Breast epithelium (tissue), 4 donors: ENCODE measurements at places on chromosomes 5 and 9.

DNA sequence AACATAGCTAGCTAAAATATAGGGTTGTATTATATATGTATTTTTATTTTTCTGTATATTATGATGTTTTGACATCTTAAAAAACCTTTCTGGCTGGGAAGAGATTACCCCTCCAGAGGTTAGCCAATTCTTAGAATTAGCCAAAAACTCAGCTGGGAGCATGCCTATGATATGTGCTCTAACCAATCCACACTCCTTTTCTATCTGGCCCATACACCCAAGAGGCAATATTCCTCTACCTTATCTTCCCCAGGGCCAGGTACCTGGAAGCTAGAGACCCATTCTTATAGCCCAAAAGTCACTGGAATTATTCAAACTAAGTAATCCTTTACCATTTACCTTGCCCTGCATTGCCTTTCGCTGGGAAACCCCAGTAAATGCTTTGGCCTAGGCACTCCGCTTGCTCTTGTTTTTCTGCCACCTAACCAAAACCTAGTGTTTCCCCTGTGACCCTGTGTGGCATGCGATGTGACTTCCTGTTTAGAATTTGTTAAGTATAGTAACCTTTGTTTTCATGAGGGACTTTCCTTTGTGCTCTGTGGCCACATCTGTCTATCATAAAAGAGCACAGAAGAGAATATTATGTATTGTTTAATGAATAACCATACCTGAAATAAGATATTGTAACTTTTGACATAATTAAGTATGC is 37.4 kb downstream of the CSNK1G3 start:
- no peaks in the 10 kb centered on the region for H3K27me3 ChIP-seq
- no peak for DNase-seq
- no peaks in the 10 kb centered on the region for H3K36me3 ChIP-seq
- no peak overlapping the region for H3K4me3 ChIP-seq
- no peak overlapping the region for H3K27ac ChIP-seq

- H3K36me3 ChIP-seq = peaks cover 6% of the 10 kb centered on the region
- H3K27ac ChIP-seq = no peak overlapping the region
- H3K4me1 ChIP-seq = no peaks in the 10 kb centered on the region
- H3K27me3 ChIP-seq = no peaks in the 10 kb centered on the region
Measured at GRCh38 chr5:146466521-146467349, 19.6 kb downstream of the TCERG1 start.

DNA sequence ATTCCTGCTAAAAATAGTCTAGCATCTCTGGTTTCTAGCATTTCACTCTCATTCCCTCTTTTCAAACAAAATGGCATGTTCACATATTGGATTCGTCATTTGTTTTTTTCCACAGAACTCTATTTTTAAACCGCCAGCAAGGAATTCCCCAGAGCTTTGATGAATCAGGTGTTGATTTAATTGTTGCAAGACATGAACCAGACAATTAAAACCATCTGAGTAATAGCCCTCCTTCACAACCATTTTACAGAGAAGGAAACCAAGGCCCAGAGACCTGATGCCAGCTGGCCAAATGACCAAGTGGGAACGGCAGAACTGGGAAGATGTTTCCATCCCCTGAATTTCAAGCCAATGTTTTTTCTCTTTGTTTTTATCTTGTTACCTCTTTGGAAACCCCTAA is 167.0 kb downstream of the CAAP1 start:
- no peak overlapping the region for H3K4me3 ChIP-seq
- no peaks in the 10 kb centered on the region for H3K36me3 ChIP-seq
- no peaks in the 10 kb centered on the region for H3K4me1 ChIP-seq
- H3K27ac ChIP-seq = no peak overlapping the region
- no peak for DNase-seq
- H3K27me3 ChIP-seq = no peaks in the 10 kb centered on the region

DNA sequence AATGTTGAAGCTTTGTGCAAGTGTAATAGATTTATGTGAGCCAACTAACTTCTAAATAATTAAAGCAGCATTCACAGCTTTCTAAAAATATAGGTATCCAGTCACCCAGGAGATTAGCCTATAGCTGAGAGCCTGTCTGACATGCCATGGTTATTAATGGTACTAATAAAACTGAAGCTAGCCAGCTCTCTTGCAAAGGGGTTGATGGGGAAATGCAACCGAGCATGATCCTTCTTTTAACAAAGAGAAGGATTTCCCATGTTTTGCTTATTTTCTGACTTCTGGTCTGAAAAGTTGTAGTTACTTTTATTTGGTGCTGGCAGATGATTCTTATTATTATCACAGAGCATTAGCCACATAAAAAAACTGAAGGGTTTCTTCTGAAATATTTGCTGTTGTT is 488.7 kb upstream of the CYLC2 start:
- H3K27ac ChIP-seq = no peak overlapping the region
- H3K27me3 ChIP-seq = no peaks in the 10 kb centered on the region
- H3K36me3 ChIP-seq = no peaks in the 10 kb centered on the region
- no peak overlapping the region for H3K4me3 ChIP-seq
- no peak for DNase-seq
- H3K4me1 ChIP-seq = no peaks in the 10 kb centered on the region

GRCh38 chr5:37771731-37772130 is 68.1 kb downstream of the GDNF start:
- H3K4me1 ChIP-seq = no peaks in the 10 kb centered on the region
- DNase-seq = no peak
- H3K27me3 ChIP-seq = no peaks in the 10 kb centered on the region
- H3K36me3 ChIP-seq = no peaks in the 10 kb centered on the region
